ENCODE measurements at places on chromosomes 7 and 10.

DNA sequence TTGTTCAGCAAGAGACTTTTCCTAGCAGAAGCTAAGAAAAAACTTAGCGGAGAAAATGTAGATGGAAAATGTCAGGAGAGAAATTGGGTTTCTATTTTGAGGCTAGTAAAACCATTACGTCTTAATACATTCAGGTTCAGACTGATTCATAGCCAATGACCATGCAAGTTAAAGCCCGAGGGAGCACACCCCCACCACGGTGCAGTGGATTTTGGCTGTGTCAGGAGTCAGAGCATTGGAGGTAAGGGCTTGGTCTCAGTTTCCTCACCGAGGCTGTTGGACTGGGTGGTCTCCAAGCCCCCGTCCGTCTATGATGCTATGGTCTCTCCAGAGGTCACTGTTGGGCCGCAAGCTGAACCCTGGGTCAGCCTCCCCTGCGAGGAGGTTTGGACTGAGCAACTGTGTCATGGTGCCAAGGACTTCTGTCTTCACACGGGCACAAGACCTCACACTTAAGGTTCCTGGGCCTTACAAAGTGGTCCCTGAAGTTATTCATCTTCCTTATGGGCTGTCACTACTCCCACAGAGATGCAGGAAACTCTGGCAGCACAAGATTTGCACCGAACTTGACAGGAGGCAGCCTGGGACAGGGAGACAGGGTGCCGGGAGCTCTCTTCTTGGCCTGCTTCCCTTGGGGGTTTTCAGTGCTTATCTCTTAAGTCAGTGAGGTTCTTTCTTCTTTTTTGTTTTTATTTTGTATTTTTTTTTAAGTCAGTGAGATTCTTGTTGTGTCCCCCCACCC is 186.8 kb downstream of the PHTF2 start:
- DNase-seq, result no peak

GRCh38 chr7:41586931-41587640 is 115.8 kb downstream of the INHBA start:
- DNase-seq, result no peak

GRCh38 chr7:112132051-112132694 is 74.0 kb downstream of the DOCK4 start:
- no peak for DNase-seq

GRCh38 chr10:49083261-49083660 is 32.1 kb downstream of the VSTM4 start:
- DNase-seq, result no peak

GRCh38 chr10:7797582-7797981 is 9.6 kb downstream of the ATP5F1C start:
- DNase-seq, result no peak

DNA sequence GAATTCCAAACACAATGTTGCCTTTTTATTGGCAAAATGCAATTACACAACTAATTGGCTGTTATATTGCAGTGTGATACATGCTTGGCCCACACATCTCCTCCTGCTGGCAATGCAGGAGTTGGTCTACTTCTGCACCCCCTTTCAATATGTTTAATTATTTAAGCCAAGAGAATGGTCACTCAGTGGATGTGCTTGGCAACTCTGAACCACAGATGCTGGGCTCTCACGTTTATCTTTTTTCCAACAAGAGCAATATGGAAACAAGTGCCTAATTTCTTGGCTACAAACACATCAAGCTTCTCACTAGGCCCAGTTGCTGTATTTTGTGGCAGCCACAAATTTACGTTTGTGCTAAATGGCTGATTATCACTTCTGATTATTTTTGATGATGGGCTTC is 1149.2 kb upstream of the CELF2 start:
- no peak for DNase-seq

Data from activated CD4-positive, alpha-beta T cell treated with anti-CD3 and anti-CD28 coated beads, Interleukin-2, amount 50 U/mL, for 4 hours (primary cell).